Lung microvascular endothelial cell (primary cell): ENCODE measurements at places on chromosomes 3 and 15. TPM values are rescaled to one million over a fixed set of nuclear protein-coding genes. Genes with fewer than 3 reads are reported as not detected.

- no peak for DNase-seq
Observed at GRCh38 chr3:32903953-32904352, 47.5 kb upstream of the CCR4 start.

DNA sequence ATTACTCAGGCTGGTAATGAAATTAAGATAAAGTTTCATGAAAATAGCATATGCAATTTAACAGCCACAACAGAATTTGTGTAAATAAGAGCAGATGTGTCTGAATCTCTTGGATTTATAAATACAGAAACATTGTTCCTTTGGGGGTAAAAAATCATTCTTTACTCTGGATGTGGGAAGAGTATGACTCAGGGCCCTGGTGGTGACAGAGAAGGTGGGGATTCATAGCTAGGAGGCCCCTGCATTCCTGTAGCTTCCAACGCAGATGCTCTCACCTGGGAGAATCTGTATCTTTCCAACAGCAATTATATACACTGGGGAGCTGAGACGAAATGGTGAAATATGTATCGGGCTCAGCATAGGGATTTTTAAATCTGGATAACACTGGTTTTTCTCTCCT lies 167.6 kb upstream of the CADPS start:
- DNase-seq = no peak

DNA sequence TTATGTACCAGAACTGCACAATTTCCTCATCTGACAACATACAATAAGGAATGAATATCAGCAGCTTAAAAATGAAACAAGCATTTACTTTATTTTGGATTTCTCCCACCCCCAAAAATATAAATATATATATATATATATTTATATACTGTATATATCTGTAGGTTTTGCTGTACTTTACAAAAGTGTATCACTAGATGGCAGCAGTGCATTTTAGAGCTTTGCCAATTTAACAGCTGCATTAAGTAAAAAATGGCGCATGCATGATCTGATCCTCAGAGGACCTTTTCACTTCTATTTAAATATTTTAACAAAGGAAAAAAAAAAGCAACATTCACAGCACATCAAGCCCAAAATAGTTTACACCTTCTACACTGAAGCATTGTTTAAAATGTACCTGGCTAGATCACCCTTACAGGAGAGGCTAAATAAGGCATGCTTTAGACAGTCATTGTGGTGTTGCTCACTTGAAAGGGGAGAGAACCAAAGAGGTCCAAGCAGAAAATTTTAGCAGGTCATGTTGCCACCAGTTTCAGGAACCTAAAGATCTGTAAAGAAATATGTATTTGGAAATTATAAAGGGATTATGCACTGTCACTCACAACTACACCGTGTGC lies 72.6 kb downstream of the NPTN start:
- DNase-seq = peak; percentile 80

DNA sequence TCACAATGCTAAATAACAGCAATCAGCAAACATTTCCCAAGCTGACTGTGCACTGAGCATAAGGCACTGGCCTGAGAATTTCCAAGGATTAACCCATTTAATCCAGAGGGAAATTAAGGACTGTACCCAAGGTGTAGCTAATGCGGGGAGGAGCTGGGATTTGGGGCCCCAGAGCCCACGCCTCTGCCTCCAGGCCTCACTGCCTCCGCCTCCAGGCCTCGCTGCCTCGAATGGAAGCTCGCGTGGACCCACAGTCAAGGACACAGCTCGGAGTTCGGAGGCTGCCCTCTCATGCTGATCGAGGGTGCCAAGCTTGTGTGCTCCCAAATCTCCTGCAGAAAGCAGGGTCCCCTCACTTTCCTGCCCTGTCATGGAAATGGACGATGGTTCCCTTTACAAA lies 76.5 kb upstream of the SNRPA1 start:
- no peak for DNase-seq

- DNase-seq = peak; percentile 52
Observed at GRCh38 chr15:39287322-39288195, 293.3 kb upstream of the THBS1 start.

DNA sequence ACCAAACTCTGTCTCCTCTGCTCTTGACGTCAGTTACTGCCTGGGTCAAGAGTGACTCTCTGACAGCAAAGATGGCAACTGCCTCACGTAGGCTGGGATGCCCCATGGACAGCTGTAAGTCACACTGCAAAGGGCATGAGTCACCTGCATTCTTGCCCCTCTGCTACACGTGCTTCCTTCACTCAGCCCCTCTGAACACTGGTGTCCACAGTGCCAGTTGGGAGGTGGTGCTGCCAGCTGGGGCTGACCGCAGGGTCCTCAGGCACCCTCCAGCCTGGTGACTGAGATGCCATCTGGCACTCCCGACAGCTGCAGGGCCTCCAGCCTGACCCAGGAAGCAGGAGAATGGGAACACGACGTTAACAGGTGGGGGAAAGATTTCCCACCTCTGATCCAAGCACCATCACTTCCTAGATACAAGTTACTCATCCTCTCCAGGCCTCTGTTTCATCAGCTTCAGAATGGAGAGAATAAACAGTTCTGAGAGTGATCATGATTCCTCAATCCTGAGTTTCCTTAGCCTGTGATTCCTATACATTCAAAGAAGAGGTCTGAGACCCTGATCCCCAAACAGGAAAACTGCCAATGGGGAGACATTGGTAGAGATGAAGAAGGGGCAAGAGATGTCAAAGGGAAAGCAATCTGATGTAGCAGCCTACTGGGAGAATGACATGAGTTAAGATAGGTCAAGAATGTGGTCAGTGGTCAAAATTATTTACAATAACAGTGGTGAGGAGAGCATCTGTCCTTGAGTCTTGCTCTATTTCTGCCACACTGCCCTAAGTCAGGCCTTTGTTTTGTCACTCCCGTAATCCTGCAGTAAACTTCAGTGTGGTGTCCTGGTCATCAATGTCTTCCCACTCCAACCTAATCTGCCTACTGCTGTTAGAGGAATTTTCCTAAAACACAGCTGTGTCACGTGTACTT lies 86.1 kb upstream of the BCL6 start:
- no peak for DNase-seq

- no peak for DNase-seq
Observed at GRCh38 chr3:122033023-122033422, 11.0 kb upstream of the ILDR1 start.

DNA sequence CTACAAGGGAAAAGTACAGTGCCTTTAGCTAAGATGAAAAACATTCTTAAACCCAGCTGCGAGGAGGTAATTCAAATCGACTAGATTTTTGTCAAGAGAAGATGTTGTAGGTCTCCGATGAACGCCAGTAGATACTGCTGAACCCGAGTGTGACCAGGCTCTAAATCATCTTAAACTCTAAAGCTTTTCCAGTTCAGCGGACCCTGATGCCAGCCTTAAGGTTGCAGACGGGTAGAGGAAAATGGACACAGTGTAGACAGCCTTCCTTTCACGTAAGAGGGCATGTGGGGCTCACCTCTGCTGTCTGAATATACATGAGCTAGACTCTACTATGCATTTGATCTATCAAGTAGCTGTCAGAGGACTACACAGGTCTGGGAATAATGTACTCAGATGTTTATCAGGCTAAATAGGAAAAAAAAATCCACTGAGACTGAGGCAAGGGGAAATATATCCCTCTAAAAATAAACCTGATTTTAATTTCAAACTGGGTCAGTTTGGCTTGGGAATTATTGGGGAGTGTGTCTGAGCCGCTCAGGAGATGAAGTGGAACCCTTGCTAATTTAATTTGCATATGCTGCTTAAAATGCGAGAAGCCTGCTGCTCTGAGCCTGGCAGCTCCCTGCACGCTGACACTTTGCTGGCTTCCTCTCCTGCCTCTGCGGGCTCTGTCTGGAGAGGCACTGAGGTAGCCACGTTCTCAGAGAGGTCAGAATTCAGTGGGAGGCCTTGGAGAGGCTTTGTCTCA lies 151.9 kb downstream of the CADPS start:
- DNase-seq = no peak

- no peak for DNase-seq
Observed at GRCh38 chr3:30263925-30264313, 342.5 kb upstream of the TGFBR2 start.

- DNase-seq = no peak
Observed at GRCh38 chr15:80081390-80081789, 21.9 kb downstream of the ZFAND6 start.

- no peak for DNase-seq
Observed at GRCh38 chr15:84685304-84685703, 27.3 kb upstream of the NMB start.

- DNase-seq = peak; percentile 80
Observed at GRCh38 chr3:64666171-64666588, 21.6 kb downstream of the ADAMTS9 start.

GATA2 gene
- total RNA-seq = 7.8 and 11.3 TPM in 2 replicates

MFN1 gene
- 29.0 and 33.5 TPM in 2 replicates for total RNA-seq

HLTF gene
- total RNA-seq = 12.6 and 16.5 TPM in 2 replicates

SMCO1 gene
- not detected in 2 replicates for total RNA-seq

KNG1 gene
- total RNA-seq = not detected in 2 replicates

SUSD5 gene
- total RNA-seq = under 0.01 and 0.87 TPM in 2 replicates

SAMMSON gene
- total RNA-seq = not detected in 2 replicates

KLF13 gene
- total RNA-seq = 17.4 and 31.7 TPM in 2 replicates
